SJCRH30 (cell line): ENCODE measurements at places on chromosomes 12 and 14.

- no peak for DNase-seq
Observed at GRCh38 chr12:64864319-64864718, 39.9 kb downstream of the TBC1D30 start.

GRCh38 chr14:30982533-30982932 is 42.9 kb upstream of the AP4S1 start:
- DNase-seq = no peak

DNA sequence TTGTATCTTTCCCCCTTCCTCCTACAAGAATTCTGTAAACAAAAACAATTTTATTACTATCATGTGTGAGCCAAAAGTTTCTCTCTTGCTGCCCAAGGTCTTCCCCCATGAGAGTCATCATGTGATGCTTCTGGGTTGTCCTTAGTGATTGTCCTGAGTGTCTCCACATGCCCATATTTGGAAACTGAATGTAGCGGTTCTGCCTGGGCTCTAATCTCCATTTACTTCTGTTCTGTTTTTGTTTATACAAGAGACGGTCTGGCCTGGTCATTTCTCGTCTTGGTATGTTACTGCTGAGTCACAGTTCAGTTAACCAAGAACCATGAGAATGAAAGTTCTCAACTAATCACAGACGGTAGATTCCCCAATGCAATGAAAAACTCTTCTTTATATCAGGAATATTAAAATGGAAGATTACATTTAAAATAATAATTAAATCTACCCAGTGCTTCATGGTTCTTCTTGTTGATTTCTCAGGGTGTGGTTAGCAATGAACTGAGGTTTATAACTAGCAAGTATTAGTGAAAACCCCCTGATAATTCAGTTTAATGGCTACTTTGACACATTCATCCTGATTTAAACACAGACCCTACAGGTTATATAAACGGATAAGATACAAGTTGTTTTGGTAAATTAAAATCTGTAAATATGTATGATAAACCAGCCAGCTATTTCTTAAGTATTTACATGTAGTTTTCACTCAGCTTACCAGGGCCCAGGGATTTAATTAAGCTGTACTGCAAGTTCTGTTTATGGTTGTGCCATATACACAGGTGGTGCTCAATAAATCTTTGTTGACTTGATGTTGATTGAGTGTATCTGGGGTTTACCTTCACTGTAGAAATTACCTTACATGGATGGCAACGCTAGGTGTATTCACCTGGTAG is 81.1 kb downstream of the PELI2 start:
- peak; percentile 38 for DNase-seq

DNA sequence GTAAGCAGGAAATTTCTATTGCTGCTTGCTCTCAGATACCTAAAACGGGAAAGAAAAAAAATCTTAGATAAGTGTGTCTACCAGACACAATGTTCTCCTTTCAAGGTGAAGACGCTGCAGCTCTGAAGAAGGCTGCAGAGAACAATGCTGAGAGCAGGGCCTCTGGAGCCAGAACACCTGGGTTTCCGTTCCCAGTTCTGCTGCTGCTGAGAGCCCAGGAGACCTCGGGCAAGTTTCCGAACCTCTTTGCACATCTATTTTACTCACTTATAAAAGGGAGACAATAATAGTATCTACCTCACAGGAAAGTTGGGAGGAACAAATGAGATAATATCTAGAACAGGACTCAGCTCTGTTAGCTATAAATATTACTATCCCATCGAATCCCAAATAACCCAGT is 122.9 kb downstream of the TMTC1 start:
- DNase-seq = no peak

GRCh38 chr14:20332431-20332787 is 670 bp downstream of the CCNB1IP1 start:
- no peak for DNase-seq

DNA sequence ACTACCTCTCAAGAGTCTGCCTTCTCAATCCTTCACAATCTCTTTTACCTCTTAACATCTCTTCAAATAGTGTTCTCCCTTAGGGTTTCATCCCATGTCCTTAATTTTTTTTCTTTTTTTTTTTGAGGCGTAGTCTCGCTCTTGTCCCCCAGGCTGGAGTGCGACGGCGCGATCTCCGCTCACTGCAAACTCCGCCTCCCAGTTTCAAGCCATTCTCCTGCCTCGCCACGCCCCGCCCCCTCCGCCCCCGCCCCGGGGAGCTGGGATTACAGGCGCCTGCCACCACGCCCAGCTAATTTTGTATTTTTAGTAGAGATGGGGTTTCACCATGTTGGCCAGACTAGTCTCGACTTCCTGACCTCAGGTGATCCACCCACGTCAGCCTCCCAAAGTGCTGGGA is 7.0 kb upstream of the BCAT1 start:
- DNase-seq = no peak

DNA sequence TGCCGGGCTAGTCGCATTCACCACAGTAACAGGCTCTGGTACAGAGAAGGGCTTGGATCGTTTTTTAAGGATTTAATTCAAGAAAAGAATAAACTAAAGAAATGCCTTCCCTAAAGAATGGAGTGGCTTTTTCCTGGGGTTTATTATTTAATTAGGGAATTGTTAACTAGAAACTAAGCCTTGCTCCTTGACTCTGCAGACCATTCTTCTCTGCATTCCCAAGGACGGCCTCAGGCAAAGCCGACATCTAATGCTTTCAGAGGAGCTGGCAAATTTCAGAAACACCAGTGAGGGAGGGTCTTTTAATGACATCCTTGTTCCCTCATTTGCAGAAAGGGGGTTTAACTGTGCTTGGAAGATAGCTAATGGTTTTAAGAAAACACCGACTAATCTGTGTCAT is 174.0 kb downstream of the EGLN3 start:
- DNase-seq = no peak

GRCh38 chr14:61549425-61549824 is 145.9 kb upstream of the HIF1A start:
- DNase-seq = no peak

DNA sequence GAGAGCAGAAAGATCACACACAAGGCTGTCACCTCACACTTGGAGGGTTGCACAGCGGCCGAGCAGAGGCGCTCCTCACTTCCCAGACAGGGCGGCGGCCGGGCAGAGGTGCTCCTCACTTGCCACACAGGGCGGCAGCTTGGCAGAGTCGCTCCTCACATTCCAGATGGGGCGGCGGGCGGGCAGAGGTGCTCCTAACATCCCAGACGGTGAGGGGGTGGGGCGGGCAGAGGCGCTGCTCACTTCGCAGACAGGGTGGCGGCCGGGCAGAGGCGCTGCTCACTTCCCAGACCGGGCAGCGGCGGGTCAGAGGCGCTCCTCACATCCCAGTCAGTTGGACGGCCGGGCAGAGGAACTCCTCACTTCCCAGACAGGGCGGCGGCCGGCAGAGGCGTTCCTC is 9.1 kb downstream of the TMBIM4 start:
- no peak for DNase-seq

GRCh38 chr12:4202487-4202886 is 71.1 kb upstream of the CCND2 start:
- no peak for DNase-seq

DNA sequence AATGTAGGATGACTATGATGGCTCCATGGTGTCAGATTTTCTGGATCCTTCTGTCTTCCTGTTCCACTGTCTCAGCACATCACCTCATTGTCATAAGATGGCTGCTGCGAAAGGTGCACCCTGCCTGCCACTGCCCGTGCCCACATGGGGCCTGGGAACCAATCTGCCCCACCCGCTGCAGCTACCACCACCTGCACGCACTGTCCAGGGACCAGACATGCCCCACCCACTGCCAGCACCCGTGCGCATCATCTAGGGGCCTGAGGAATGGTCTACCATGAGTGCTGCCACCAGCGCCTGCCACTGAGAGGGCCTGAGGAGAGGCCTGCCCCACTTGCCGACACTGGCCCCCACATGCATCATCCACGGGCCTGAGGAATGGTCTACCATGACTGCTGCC is 23.8 kb downstream of the CYP46A1 start:
- no peak for DNase-seq

GRCh38 chr14:51004801-51005526 is 60.7 kb upstream of the PYGL start:
- no peak for DNase-seq

GRCh38 chr12:20350026-20350425 is 18.3 kb upstream of the PDE3A start:
- DNase-seq = no peak

- no peak for DNase-seq
Observed at GRCh38 chr12:109999983-110000505, 814 bp downstream of the ANKRD13A start.

DNA sequence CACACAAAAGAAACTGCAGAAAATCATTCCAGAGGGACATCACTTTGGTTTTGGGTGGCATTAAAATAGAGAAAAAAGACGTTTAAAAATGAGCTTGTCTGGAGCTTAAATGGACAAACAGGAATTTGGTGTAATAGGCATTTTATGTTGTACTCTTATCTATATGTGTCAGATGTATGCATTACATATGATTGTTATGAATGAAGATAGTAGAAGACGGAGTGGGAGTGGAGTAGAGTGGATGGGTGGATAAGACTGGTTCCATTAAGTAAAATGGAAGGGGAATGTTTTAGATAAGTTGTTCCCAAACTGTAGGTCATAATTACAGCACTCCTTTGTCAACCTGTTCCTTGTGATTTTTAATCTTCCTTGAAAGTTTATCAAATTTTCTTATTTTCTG is 1.9 kb downstream of the CCDC91 start:
- DNase-seq = no peak

GRCh38 chr14:55867311-55867710 is 250.9 kb upstream of the PELI2 start:
- no peak for DNase-seq

DNA sequence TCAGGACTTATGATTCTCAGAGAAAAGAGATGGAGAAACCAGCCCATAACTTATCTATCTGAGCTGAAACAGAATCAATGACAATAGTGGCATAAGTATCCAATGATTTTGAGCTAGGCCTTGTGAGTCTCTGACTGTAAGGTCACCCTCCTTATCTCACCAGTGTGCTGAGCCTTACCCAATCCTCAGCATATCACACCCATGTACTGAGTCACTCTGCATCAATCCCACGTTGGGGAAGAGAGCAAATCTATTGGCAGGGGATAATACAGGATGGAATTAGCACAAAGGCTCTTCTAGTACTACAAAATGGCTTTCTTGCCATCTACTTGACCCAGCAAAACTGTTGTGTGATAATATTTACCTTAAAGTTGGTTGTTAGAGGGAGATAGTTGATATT is 997.8 kb downstream of the NRXN3 start:
- no peak for DNase-seq

- DNase-seq = peak; percentile 29
Observed at GRCh38 chr12:64120568-64120967, 101.5 kb downstream of the KICS2 start.

GRCh38 chr12:110005319-110005973 is 6.2 kb downstream of the ANKRD13A start:
- DNase-seq = no peak

DNA sequence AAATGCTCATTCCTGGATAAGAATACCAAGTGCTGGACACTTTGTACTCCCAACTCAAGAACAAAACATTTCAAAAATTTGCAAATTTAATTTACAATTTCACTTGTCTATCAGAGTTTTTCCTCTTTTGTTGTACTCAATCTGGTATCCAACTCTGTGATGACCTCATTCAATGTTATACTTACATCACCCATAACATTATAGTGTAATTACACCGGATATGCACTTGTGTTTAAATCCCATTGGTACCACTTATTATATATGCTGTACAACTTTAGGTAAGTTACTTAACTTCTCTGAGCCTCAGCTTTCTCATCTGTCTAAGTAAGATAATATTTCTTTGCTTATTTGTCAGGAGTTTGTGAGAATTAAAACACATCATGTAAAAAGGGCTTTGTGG is 76.6 kb upstream of the KCNJ8 start:
- no peak for DNase-seq

DNA sequence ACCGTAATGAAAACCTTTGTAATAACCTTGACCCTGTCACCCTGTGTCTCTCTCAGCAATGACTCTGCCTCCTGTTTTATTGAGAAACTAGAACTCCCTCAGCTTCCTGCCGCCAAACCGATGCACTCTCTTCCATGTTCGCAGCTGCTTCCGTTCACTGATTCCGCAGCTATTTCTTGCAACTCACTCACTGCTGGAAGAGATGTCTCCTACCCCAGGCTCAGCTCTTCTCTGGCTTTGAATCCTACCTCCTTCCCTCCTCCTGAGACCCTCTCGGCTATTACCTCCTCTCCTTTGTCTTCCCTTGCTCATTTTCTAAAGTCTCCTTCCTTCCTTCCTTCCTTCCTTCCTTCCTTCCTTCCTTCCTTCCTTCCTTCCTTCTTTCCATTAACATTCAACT is 71.0 kb downstream of the ESRRB start:
- DNase-seq = no peak

DNA sequence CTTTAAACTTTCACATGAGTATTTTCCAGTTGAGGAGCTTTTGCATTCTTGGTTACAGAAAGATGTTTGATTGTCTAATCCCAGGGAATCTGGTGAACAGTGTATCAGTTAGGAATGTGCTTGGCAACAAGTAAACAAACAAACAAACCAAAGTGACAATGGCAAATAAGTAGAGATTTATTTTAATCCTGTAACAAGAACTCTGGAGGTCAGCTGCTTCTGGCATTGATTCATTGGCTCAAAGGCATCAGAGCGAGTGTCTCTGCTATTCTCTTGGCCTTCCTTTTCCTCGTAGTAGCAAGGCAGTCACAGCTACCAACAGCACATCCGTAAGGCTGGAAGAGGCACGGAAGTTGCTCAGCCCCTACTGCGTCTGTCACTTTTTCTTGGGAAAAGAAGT is 37.2 kb downstream of the CRADD start:
- no peak for DNase-seq

- DNase-seq = no peak
Observed at GRCh38 chr14:105258846-105259245, 10.5 kb downstream of the BTBD6 start.

DNA sequence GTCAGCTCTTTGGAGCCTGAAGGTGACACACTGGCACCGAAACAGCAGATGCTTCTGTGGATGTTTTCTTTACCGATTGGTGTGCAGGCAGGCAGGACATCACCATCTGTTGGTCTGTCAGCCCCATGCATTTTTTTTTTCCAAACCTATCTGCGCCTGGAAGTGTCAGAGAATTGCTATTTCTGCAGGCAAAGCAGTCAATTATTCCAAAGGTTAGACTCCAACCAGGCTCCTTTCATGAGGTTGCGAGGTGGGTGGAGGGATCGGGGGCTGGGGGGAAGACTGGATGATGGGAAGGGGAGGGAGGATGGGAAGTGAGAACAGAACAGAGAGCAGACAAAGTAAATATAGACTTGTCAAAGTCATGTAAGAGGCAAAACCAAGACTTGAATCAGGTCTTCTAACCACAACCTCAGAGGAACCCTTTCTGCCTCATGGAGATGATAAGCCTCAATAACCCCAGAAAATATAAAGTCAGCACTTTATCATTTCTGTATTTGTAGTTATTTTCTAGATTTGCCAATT is 117.7 kb downstream of the OTOGL start:
- no peak for DNase-seq

GRCh38 chr14:59358784-59359183 is 106.4 kb downstream of the GPR135 start:
- no peak for DNase-seq

- no peak for DNase-seq
Observed at GRCh38 chr12:109452489-109452888, 24.6 kb downstream of the KCTD10 start.

GRCh38 chr12:127773520-127773919 is 493.4 kb upstream of the TMEM132C start:
- DNase-seq = no peak
